Renal cortex interstitium (tissue), 15 donors: ENCODE measurements at places on chromosomes 12 and 14. TPM values are rescaled to one million over a fixed set of nuclear protein-coding genes. Genes with fewer than 3 reads are reported as not detected.
A peak's percentile ranks its signal among the peaks of the same experiment; 100 is the strongest.

- DNase-seq = no peak
Observed at GRCh38 chr12:104974626-104975290, 11.4 kb upstream of the NOPCHAP1 start.

DNA sequence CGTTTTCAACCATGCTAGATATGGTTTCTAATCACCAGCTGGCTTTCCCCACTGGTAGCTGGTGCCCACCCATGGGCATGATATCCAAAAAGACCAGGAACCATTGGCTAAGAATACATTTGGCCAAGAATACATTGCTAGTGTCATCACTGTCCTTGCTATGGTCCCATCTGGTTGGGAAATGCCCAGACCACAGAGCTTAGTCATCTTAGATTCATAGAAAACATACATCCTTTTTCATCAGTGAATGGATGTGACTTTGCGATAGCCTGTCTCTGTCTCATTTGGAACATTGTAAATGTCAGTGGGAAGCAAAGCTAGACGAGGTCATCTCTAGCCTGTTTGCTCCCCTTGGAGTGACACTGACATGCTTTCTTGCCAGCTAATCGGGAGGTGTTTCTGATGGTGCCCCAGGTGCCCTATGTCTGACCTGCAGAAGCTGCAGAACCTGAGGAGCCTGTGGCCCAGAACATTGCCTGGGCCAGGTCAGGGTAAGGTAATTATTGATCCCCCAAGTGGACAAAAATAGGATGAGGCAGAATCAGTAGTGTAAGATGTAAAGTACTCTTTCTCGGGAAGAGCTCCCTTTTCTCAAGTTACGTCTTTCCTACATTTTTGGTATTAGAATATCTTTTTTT is 194.8 kb downstream of the SLC41A2 start:
- no peak for DNase-seq

DNA sequence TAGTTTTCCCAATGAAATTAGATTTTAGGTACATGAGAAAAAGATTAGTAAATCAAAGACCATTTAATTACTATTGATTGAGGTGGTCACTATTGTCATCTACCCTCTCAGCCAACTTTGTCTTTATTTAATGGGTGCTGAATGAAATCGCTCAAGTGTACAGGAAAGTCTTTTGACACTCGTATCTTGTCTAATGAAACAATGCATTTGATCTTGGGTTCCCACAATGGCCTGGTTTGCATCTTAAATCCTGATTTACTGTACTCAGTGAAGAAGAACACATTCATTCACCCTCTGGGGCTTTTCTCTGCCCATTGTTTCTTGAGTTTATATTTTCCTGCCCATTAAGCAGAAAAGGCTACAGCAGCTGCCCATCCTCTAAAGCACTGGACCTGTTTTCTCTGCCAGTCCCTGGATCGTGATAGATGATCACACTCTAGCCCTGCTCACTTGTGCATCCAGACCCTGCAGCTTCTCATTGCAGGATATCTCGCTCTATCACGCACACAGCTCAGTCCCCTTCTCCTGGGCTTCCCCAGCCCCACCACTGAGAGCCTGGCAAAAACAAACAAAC is 1369.3 kb downstream of the AACS start:
- DNase-seq = peak; percentile 2

The IL31 gene
- not detected for polyA plus RNA-seq

The KERA gene
- not detected for polyA plus RNA-seq

DNA sequence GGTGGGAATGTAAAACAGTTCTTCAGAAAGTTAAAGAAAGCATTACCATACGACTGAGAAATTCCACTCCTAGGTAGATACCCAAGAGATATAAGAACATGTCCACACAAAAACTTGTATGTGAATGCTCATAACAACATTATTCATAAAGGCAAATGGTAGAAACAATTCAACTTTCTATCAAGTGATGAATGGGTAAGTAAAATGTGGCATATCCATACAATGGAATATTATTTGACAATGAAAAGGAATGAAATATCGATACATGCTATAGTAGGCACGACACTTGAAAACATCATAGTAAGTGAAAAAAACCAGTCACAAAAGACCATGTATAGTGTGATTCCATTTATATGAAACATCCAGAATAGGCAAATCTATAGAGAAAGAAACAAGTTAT is 71.3 kb downstream of the GALNT8 start:
- DNase-seq = no peak

The OR11G2 gene
- polyA plus RNA-seq = 0.05 TPM

DNA sequence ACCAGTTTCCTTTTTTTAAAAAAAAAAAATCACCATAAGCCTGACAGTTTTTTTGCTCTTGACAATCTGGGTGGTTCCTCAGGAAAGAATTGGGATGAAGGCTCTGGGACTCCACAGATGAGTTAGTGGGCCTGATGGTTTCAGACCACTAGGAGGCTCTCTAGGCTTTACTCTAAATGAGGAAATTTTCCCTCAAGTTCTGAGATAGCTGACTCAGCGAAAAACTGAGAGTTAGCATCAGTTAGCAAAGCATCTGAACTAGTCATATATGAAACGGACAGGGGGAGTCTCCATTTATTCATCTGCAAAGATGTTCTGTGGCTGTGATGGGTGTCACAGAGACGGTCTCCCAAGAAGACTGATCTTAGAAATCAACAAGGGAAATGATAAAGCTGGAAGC is 314.3 kb upstream of the OR4E1 start:
- DNase-seq = peak; percentile 6

The PZP gene
- polyA plus RNA-seq = 0.47 TPM

GRCh38 chr14:81519200-81520011 is 14.2 kb downstream of the SEL1L start:
- no peak for DNase-seq
